Natural killer cell (primary cell): ENCODE measurements at places on chromosomes 2 and 18.

GRCh38 chr2:68915393-68915792, 37.3 kb downstream of the GKN2 start:
- no peak for DNase-seq

DNA sequence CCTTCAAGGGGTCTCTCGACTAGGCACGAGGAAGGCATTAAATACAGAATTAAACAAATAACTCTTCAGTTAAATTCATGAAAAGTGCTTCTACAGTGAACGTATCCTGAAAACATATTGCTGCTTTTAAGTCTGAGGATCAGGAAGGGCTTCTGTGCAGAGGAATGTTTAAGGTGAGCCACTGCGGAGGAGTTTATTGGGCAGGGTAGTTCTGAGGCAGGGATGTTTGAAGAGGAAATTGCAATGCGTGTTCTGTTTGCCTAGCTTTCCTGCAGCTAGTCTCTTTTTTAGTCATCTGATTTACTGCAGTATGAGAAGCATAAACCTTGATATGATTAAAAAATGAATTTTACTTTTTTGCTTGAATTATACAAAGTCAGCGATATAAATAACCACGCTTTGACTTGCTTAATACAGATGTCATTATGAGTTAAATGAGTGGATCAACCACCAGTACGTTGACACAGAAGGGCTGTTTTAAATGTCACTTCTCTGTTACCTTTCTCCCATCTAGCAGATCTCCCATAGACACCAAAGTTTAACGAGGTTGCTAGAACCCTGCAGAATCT, 98.7 kb downstream of the CTNNA2 start:
- no peak for DNase-seq

DNA sequence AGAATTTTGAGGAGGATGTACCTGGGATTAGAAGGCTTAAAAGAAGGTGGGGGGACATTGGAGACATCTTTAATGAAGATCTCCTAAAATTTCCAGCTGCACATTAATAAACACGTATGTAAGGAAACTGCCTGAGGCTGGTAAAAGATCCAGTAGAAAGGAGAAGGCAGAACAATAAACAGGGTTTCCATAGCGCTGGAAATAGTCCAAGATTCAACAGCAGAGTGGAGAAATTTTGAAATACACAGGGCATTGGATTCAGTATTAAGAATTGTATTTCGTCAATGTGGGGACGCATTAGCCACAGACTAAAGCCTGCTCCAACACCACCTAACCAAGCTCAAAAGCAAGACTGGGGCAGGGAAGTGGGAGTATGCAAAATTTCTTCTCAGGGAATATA, 606.9 kb upstream of the NRXN1 start:
- no peak for DNase-seq

GRCh38 chr2:136305517-136306192, 187.7 kb upstream of the CXCR4 start:
- peak; percentile 76 for DNase-seq

GRCh38 chr18:8871489-8871888, 166.1 kb downstream of the MTCL1 start:
- DNase-seq = no peak

DNA sequence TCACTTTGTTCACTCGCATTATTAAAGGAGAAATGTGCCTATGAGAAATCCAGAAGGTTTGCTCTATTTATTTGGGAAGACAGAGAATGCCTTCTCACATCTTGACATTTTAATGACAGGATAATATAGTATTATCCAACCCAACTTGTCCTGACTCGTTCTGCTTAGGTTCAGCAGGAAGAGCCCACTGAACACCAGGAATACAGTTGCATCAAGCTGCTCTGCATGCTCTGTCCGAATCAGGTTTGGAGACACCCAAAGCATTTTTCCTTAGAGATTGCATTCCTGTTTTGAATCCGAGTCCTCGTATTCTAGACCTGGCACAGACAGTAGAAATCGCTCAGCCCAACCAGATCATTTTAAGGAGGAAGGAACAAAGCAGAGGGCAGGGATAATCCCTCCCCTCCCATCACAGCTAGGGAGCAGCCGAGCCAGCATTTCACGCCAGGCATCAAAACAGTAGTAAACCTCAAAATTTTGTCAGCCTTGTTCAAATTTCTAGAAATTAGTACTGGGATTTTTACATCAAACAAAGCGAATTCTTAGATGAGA, 837.4 kb upstream of the ID2 start:
- DNase-seq = no peak

- no peak for DNase-seq
Measured at GRCh38 chr2:34912084-34912483, 1313.0 kb upstream of the FAM98A start.

DNA sequence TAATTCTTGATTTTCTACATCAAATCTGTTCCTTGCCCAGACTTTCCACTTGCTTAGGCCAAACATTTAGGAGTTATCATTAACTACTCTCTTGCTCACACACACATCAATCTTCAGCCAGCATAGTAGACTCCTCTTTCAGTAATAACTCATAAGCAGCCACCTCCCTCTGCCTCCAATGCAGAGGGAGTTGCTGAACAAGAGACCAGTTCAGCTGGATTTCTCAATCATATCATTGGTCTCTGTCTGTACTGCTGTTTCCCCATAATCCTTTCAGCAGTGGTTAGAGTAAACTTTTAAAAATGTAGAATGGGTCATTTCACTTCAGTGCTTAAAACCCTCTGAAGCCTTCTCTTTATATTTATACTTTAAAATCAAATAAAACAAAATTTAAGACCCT, 112.9 kb downstream of the SLC39A10 start:
- DNase-seq = no peak

GRCh38 chr2:128834207-128834879, 515.7 kb upstream of the HS6ST1 start:
- DNase-seq = no peak

DNA sequence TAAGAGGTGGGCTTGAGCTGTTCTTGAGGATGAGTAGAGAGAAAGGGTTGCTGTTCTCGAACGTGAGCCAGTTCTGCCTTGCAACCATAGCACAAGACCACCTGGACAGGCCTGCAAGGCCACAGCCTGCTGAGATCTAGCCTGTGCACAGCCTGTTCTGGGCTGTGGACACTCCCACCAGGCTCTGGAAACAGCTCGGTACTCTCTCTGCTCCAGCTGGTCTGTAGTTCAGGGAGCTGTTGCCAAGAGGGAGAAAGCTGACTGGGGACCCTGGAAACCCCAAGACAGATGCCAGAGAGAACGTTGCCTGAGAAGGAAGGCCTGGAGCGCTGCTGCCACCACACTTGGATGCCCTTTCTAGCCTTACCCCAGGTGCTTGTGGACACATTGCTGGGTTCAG, 69.8 kb downstream of the CTIF start:
- no peak for DNase-seq

DNA sequence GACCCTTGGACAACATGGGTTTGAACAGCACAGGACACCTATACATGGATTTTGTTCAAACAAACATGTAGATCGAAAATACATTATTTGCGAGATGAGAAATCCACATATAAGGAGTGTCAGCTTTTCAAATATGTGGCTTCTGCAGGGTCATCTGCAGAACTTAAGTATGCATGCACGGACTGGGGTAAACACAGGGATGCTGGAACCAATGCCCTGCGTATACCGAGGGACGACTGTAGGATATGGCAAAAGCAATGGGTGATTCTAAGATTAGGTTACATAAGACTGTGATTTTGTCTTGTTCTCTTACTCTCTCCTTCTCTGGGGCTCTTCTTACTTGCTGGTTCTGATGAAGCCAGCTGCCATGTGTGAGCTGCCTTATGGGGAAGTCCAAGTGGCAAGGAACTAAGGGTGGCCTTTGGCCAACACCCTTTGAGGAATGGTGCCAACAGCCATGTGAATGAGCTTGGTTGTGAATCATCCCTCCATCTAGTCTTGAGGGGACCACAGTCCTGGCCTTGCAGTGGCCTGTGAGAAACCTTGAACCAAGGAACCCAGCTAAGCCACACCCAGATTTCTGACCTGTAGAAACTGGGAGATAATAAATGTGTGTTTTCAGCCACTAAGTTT, 66.5 kb downstream of the EVA1A start:
- DNase-seq = no peak

DNA sequence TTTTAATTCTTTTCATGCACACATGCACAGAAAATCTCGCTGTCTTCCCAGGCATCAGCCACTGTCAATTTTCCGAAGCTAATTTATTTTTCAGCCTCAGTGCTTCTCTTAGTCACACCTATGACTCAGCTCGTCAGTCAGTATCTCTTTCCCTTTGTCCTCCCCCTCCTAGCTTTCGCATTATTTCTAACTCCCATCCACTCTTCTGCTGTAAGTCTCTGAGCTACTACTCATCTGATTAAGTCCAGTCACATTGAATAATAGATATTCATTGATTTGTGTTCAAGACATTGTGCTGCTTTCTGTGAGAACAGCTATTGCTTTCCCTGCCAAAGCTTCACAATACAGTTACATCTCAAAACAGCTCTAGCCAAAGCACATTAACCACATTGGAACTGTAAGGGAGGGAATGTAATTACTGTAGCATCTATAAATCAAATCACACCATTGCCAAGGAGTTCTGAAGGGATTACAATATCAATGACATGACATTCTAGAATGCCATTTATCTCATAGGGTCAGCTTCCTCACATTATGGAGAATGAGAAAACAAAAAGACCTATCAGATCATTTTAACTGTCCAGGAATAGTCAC, 89.4 kb downstream of the SCN3A start:
- no peak for DNase-seq

DNA sequence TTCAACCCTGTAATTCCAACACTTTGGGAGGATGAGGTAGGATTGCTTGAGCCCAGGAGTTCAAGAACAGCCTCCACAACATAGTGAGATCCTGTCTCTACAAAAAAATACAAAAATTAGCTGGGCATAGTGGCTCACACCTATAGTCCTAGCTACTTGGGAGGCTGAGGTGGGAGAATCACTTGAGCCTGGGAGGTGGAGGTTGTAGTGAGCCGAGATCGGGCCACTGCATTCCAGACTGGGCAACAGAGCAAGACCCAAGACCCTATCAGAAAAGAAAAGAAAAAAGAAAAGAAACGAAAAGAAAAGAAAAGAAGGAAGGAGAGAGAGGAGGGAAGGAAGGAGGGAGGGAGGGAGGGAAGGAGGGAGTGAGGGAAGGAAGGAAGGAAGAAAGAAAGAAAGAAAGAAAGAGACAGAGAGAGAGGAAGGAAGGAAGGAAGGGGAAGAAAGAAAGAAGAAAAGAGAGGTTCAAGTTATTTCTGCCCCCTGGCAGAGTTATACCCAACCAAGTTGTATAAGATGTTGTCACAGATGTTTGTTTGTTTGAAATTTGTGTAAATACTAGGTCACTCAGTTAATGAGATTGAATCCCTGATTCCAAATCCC, 3.9 kb upstream of the PKDCC start:
- no peak for DNase-seq

- DNase-seq = no peak
Measured at GRCh38 chr2:53739032-53739431, 28.6 kb upstream of the CHAC2 start.

DNA sequence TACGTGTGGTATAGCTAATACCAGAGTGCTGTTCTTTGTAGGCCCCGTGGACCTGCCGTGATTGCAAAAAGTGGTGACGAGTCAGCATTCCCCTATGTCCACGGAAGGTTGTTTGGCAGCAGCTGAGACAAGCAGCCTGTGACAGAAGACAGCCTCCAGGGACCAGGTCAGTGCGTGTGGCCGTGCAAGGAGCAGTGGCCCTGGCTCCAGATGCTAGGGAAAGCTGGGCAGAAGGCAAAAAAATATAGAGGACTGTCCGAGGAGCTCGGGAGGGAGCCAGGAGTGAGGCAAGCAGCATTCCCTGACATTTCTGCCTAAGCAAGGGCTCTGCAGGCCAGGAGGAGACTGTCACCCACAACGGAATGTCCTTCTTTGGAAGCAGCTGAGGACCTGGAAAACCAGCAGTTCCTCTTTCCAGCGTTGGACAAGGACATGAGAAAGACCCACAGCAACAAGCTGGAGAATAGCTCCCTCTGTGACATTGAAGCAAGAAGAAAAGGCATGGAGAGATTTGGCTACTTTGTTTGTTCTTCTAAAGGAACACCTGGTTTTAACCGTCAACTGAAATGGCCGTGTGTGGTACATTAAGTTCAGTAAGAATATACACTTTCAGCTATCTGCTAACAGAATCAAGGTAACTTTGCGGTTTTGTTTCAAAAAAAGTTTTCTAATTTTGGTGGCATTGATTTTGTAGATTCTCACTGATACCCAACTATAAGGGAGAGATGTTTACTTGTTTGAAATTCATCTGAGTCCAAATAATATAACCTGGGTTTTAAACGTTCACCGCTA, 58.3 kb downstream of the NPAS2 start:
- no peak for DNase-seq

DNA sequence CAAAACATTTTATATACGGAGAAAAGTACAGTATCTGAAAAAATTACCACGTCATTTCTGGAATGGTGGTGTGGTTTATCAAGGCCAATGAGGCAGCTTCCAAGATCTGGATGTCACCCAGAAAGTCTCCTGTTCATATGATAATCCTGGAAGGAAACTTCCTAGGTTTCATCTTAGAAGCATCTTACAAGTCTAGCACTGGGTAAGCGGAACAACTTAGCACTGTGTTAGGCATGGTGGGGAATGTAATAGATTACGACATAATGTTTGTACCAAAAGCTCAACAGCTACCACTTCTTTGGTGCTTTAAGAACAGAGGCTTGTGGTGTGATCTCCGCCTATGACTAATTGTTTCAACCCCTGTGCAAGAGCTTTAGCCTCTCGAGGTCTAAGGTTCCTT, 63.1 kb upstream of the LYPD1 start:
- DNase-seq = no peak

DNA sequence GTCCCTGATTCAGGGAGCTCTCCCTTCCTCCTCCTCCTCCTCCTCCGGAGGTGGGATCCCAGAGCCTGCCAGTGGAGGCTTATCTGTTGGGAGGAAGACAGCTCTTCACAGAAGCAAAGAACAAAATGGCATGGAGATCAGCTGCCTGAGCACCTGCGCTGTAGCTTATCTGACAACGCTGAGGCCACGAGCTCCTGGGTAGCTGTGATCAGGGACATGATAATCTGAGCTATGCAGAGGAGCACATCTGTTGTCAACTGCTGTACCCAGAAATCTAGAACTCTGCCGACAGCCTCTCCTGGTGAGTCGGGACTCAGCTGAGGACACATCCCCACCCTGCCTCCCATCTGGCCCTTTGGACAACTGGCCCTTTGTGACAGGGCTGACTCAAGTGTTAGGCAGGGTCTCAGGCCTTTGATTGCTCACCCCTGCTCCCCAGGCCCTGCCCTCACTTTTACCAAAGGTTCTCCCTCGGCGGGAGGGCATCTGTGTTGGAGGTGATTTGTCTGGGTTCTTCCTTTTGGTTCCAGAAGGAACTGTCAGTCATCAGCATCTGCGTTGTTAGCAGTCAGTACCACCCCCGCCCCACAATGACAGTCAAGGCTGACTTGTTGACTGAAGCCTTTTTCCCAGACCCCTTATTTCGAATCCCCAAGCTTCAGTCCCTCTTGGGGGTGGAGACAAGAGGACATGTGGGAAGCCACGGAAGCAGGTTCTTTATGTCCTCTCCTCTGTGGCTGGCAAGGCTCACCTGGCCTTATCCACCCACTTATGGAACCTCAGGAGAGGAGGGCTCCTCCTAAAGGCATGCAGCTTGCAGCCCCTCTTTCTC, 5.9 kb upstream of the CNNM3 start:
- DNase-seq = no peak
